CD4-positive, alpha-beta T cell (primary cell): ENCODE measurements at places on chromosomes 16 and 17.

DNA sequence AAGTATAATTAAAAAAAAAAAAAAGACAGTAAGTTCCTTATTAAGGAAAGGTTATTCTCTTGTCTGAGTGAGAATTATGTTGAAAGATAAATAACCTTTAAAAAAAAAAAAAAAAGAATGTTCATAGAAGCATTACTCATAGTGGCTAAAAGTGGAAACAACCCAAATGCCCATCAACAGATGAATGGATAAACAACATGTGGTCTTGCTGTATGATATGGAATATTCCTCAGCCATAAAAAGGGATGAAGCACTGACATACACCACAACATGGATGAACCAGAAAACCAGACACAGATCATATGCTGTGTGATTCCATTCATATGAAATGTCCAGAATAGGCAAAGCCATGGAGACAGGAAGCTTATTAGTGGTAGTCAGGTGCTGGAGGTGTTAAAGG lies 9.2 kb upstream of the CCNF start:
- DNase-seq = no peak

DNA sequence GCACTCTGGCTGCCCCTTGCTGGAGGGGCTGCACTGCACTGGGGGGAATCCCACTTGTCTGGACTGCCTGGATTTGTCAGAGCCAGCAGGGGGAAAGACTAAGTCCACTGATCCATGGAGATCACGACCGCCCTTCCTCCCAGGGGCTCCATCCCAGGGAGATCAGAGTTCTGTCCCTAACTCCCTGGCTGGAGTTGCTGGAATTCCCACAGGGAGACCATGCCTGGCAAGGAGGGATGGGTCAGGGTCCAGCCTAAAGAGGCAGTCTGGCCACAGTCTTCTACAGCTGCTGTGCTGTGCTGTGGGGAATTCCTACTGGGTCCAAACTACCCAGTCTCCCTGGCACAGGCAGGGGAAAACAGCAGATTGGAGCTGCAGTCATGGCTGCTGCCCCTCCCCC lies 311.9 kb downstream of the ZFHX3 start:
- no peak for DNase-seq

DNA sequence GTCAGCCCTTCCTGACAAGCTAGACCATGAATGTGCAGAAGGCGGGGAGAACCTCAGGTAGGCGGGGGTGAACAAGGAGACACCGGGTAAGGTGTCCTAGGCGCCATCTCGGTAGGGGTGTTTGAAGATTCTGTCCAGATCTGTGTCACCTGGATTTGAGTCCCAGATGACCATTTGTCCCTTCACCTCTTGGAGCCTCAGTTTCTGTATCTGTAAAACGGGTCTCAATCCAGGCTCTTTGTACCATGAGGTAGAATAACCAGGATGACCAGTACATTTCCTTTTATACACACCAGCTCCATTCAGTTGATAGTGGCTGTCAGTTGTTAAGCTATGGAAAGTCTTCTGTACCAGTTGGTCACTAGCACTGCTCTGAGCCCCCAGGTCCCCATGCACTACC lies 86.7 kb downstream of the ABCC6 start:
- DNase-seq = no peak

- DNase-seq = no peak
Measured at GRCh38 chr17:36825951-36826350, 111.3 kb upstream of the LHX1 start.

GRCh38 chr17:79315358-79316105 lies 240.9 kb downstream of the ENGASE start:
- no peak for DNase-seq

GRCh38 chr16:59697761-59698160 lies 963.6 kb upstream of the GOT2 start:
- no peak for DNase-seq

DNA sequence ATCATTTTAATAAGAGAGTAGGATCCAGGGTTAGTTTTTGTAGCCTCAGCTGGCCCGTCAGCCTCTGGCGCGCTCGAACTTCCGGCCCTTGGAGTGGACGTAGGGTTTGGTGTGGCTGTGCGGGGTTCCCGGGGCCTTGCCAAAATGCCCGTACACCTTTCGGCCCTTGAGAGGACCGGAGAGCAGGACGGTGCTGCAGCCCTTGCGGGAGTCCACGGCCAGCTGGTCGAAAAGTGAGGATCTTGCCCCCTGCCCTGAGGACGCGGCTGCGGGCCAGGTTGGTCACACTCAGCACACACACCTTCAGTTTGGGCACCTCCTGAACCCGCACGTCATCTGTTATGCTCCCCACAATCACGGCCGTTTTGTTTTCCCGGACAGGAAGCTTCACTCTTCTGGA lies 42.2 kb upstream of the CNTNAP4 start:
- DNase-seq = no peak

DNA sequence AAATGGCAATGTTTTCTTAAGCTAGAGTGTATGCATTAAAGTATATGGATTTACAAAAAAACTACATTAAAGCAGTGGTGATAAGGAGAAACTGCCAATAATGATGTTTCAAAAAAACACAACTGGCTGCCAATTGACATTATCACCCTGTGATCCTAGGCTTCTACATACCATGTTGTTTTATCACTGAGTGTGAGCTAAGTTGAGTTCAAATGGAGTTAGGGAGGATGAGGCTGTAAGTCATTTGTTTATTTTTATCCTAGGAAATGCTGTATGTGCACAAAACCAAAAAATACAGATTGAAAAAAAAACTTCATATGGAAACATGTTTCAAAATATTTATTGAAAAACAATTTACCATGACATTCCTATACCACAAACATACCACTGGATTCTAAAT lies 22.9 kb downstream of the CHCT1 start:
- no peak for DNase-seq

GRCh38 chr17:81264640-81265039 lies 25.5 kb downstream of the NDUFAF8 start:
- DNase-seq = no peak

- no peak for DNase-seq
Measured at GRCh38 chr17:75454193-75454592, 2.2 kb upstream of the TMEM94 start.

DNA sequence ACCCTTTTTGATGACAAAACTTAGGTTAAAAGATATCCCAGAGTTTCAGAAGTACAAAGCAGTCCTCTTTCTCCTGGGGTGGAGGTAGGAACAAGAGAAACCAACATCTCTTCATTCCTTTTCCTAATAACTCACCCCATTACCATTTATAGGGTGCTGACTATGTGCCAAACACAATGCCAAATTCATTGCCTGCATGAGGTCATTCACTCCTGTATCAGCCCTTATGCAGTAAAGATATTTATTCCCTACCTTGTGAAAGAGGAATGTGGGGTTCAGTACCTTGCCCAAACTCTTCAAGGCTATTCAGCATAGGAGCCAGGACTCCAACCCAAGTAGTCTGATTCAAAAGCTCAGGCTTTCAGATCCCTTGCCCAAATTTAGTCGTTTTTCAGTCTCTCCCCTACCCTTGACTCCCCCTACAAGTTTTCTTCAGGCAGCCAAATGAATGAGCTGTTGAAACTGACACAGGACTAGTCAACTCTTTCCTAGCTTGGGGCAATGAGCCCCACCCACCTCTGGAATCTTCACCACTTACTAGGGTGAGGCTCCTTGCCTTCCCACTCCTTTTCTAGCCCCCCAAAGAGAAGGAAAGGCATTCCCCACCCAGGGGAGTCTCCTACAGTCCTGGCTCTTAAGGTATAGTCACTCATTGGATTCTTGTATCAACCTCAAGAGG lies 5.9 kb downstream of the KRT14 start:
- DNase-seq = no peak

DNA sequence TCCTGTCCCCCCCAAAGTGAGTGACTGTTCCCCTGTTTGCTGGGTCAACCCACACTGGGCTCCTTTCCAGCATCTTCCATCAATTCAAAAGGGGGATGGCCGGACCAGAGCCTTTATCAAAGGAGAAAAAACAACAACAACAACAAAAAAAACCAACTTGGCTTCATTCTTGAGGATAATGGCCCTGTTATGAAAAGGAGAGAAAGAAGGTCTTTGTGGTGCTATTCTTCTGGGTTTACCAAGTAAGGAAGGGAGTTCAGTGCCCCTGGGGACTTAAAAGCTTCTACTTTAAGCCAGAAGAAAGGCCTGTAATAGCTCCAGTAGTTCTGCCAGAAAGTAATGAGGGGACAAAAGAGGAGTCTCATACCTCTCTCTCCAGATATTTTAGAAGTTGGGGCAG lies 71.5 kb downstream of the RGS9 start:
- no peak for DNase-seq

- no peak for DNase-seq
Measured at GRCh38 chr16:85504242-85504641, 108.9 kb upstream of the GSE1 start.

- peak; percentile 63 for DNase-seq
Measured at GRCh38 chr17:39738568-39738901, 797 bp downstream of the GRB7 start.

DNA sequence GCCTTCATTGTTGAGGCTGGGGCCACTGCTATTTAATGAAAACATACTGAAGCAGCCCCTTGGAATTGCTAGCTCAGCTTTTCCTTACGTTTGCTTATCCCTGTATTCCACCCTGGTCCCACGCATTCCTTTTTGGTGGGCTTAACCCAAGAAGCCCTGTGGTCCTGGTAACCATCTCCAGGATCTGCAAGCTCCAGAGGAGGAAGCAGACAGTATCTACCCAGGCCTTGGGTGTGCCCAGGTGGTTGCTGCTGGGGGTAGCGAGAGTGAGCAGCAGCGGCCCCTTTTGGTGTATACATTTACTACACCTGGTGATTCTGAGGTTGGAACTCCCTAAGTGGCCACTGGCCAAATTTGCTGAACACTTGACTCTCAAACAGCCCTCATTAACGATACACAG lies 97.7 kb downstream of the CBLN1 start:
- no peak for DNase-seq

GRCh38 chr17:65035191-65035590 lies 21.3 kb downstream of the GNA13 start:
- no peak for DNase-seq

DNA sequence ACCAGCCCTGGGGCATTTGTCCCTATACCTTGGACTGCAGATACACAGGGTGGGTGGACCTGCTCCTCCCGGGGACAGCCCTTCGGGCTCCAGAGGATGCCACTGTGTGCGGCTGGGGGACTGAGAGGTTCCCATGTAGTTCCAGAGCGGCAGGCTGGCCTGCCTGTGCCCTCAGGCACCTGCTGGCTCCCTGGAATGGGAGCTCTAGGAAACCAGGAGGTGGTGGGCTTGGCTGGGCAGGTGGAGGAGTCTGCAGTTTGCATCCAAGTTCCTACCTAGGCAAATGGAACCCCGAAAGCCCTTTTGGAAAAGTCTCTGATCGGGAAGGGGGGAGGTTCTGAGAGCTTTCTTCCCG lies 982 bp downstream of the DBNDD1 start:
- no peak for DNase-seq

DNA sequence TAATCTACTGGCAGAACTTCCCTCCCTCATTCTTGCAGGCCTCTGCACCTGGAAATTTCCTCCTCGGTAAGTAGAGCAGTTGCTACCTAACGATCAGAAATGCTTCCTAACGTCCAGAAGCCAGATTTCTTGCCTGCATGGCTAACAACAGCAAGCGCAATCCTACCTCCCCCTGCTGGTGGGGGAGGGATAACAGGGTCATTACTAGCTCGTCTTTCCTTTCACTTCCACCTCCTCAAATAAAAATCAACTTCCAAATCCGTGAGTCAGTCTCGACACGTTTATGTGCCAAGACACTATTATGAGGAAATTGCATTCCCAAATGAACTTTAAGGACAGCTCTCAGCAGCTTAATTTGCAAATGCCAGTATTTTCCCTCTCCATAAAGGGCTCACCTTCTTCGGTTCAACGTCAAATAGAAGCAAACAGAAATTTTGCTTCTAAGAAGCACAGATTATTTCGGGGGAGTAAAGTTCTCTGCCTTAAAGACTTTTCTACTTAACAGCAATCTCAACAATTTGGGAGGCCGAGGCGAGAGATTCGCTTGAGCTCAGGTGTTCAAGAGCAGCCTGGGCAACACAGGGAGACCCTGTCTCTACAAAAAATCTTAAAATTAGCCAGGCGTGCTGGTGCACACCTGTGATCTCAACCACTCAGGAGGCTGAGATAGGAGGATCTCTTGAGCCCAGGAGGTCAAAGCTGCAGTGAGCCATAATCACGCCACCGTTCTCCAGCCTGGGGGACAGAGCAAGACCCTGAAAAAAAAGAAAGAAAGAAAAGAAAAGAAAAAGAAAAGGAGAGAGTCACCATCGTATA lies 188.6 kb upstream of the PSMD7 start:
- no peak for DNase-seq

DNA sequence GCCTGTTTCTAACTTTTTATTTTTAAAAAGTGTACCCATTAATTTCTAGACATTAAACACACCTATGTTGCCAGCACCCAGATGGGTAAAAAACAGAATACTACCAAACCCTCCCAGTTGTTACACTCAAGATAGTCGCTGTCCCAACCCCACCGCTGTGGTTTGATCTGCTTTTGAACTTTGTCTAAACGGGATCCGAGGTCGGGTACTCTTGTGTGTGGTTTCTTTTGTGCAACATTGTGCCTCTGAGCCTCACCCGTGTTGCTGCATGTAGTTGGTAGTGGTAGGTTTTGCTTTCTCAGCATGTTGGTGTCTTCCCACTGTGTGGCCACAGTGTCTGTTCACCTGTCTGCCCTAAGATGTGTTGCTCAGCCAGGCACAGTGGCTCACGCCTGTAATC lies 4.3 kb downstream of the KLHL36 start:
- DNase-seq = peak; percentile 30

- no peak for DNase-seq
Measured at GRCh38 chr16:49514073-49514980, 140.7 kb downstream of the C16orf78 start.

DNA sequence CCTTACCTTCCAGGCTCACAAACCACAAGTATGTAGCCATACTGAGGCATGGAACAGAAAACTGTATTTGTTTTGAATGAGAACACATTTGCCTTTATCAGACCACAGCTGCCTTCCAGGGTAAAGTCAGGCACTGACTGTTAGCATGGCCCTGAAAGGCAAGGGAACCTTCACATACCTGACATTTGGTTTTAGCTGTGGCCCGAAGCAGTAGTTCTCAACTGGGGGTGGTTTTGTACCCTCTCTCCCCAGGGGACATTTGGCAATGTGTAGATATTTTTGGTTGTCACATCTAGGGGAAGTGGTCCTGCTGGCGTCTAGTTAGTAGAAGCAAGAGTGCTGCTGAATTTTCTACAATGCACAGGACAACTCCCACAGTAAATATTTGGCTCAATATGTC lies 9.2 kb downstream of the HERPUD1 start:
- DNase-seq = no peak

GRCh38 chr16:89529097-89529496 lies 20.9 kb downstream of the SPG7 start:
- DNase-seq = no peak

- DNase-seq = no peak
Measured at GRCh38 chr16:84503751-84504395, 586 bp downstream of the MEAK7 start.

- no peak for DNase-seq
Measured at GRCh38 chr16:14424595-14424994, 205.5 kb downstream of the PARN start.
